ENCODE measurements at places on chromosomes 16 and 17.

DNA sequence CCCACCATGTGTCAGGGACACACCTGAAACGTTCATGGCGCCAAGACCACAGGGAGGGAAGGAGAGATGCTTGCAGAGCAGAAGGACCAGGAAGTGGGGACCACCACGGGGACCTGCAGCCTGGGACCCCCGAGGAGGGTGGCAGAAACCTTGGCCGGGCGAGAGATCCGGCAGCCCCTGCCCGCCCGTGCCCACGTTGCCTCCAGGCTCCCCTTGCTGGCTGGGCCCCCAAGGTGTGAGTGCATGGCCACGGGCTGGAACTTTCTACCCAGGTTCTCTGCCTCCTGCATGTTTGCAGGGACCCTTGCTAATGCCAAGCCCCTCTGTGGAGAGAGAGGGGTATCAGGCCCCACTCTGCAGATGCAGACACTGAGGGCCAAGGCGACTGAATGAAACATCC, 50.4 kb downstream of the USP22 start:
- no peak for DNase-seq

DNA sequence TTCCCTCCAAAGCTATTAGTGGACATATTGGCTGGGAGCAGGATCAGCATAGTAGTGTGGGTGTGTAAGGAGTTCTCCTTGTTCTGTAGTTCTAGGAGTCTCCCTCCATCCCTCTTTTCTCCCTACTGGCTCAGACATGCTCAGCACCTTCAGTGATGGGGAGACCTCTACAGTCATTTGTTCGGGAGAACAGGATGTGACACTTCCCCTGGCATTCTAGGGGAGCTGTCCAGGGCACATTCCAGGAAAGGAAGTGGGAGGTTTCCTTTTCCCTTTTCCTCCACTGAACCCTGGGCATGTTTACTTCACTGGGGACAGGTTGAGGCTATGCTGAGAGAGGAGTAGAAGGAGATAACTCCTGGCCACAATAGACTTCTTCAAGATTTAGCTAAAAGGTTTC, 86.5 kb downstream of the MYH13 start:
- DNase-seq = no peak

- DNase-seq = no peak
Measured at GRCh38 chr17:13984956-13985355, 84.3 kb upstream of the COX10 start.

DNA sequence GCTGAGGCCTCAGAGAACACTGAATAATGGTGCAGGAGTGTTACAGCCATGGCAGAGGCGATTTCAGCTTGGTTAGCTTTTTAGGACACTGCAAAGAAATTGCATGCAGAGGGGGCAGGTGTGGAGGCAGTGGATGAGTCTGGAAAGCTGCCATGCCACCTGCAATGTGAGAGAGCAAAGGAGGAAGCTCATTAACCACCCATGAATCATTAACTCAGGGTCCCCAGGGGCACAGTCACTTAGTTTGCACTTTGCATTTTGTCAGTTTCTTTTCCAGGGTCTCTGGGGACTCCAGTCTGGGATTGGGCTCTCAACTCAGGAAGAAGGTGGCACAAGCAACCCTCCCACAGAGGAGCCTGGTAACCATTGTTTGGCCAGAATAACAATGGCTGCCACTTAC, 132.9 kb downstream of the USP31 start:
- DNase-seq = no peak

GRCh38 chr16:685967-686366, 1.8 kb upstream of the JMJD8 start:
- no peak for DNase-seq

DNA sequence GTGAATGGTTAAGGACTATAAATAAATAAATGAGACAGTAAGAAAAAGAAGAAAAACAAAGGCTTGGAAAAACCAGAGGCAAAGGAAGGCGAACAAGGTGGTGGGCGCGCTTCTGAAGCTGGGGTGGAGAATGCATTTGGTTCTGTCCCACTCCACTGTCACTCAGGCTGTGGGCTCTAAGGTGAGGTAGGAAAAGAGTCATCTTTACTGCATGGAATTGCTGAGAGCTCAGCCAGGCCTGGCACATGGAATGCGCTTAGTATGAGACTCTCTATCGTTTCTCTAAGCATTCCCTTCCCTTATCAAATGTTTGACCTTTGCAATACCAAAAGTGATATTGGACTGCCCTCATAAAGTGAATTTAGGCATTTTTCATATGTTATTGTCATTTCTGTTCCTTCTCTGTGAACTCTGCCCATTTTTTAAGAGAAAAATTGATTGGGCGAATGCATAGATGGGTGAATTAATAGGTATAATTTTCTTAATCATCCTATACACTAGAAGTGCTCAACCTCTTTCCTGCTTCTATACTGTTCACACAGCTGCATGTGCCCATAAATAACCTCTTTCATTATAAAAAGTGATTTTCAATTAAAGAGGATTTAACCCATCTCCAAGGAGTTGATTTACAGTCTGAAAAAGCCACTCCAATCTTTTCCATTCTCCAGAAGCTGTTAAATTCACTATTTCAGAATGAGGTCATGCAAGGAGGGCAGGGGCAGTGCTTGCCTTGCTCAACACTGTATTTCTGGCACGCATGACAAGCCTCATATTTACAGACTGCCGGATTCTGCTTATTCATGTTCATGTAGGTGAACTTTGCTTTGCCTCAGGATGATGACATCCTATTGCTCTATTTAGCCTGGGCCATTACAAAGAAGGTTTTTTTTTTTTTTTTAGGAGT, 87.7 kb downstream of the MYH10 start:
- DNase-seq = no peak

DNA sequence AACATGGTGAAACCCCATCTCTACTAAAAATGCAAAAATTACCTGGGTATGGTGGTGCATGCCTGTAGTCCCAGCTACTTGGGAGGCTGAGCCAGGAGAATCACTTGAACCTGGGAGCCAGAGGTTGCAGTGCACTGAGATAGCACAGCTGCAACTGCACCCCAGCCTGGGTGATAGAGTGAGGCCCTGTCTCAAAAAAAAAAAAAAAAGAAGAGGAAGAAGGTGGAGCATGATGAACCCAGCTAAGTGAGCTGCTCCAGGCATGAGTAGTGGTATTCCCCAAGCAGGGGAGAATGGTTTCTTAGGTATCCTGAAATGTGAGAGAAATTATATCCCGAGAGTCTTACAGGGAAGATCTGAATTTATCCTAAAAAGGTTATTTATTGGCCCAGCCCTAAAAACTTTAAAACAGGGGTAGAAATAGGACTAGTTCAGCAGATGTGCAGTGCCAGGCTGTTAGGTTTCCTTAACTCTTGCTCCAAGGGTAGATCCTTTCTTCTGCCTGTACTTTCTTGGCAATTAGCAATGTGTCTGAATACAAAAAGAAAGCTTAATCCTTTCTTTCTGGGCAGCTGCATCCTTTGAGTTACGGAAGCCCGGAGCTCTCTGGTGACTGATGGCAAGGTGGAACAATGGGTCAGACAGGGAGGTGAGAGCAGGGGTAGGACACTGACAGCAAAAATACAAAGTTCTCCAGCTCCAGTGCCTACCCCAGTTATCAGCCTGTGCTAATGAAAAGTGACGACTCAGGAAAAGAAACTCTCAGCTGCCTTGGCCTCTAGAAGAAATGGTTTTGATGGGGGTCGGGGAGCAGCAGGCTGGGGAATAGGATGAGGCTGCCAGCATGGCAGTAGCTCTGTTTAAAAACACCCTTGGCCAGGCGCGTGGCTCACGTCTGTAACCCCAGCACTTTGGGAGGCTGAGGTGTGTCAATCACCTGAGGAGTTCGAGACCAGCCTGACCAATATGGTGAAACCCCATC, 36.5 kb upstream of the TOB1 start:
- DNase-seq = no peak

DNA sequence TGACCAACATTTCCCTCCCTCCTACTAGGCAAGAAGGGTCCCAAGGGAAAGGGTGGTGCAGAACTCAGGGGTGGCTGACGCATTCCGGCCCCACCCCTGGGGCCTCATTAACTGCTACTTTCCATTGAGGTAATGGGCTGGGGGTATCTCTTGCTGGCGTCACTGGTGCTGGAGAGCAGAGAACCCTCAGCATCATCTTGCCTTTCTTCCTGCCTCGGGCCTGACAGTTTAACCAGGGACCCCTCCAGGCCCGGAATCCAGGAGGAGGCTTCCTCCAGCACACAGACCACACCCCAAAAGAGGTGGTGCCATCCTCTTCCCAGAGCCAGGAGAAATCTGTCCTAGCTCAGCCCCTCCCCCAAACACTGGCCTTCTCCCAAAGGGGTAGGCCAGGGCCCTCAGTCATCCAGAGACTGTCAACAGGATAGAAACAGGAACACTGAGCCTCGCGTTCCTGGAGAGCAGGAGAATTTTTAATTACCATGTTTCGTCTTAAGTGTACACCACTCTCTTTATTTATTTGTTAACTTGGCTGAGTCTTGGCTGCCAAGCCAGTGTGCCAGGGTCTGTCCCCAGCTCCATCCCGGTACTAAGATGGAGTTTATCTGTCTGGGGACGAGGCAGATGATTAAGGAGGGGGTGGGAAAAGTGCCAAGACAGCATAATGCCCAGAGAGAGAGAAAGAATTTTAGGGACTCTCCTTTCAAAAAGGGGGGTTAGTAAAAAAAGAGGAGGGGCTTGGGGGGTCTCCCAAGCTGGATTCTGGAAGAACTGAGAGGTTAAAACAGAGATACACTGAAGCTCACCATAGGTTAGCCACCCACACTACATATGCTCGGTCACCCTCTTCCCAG, 5.1 kb downstream of the ETV4 start:
- no peak for DNase-seq

- no peak for DNase-seq
Measured at GRCh38 chr17:50347117-50347893, 1.4 kb downstream of the XYLT2 start.

DNA sequence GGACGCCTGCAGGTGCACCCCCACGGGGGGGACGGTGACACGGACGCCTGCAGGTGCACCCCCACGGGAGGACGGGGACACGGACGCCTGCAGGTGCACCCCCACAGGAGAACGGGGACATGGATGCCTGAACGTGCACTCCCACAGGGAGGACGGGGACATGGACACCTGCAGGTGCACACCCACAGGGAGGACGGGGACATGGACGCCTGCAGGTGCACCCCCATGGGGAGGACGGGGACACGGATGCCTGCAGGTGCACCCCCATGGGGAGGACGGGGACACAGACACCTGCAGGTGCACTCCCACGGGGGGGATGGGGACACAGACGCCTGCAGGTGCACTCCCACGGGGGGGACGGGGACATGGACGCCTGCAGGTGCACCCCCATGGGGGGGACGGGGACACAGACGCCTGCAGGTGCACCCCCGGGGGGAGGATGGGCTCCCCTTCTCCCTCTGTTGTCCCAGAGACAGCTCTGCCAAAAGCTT, 114.5 kb upstream of the METRNL start:
- DNase-seq = no peak

- no peak for DNase-seq
Measured at GRCh38 chr16:60748366-60748765, 1287.9 kb downstream of the CDH8 start.

- no peak for DNase-seq
Measured at GRCh38 chr16:22325598-22326368, 28.6 kb downstream of the POLR3E start.

- no peak for DNase-seq
Measured at GRCh38 chr17:4625181-4625617, 16.3 kb downstream of the ALOX15 start.

DNA sequence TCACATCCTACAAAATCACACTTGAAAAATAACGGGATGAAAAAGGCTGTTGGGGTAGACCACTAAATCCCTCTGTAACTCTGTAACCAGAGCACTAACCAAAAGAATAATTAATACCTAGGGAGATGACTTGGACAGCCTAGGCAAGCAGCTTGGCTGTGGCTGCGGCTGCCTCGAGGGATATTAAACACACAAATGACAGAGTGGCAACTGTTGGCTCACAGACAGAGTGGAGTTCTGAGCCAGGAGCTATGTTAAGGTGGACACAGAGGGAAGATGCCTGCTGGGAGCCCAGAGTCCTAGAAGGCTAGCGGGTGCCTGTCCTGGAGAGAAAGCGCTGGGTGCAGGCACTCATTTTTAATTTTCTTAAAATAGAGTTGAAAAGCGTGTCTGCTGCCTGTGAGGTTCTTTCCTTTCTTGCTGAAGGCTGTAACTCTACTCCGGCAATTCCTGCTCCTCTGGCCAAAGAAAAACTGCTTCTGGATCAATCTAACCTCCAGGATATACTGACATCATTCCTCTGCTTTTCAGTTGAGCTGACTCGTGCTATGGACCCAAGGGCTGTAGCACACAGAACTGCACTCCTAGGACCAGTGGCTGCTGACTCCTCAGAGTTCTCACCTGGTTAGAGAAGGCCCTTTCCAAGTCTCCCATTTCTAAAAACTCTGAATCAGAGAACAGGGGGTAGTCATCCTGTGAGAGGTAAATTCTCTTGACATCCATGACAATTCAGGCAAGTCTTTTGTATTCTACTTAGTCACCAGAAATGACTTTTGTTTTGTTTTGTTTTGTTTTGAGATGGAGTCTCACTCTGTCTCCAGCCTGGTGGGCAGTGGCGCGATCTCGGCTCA, 147.9 kb downstream of the STX8 start:
- no peak for DNase-seq

- no peak for DNase-seq
Measured at GRCh38 chr17:50141745-50142110, 8.7 kb downstream of the PPP1R9B start.

GRCh38 chr17:76091526-76092286, 11.9 kb downstream of the EXOC7 start:
- DNase-seq = no peak

GRCh38 chr17:44847586-44847985, at the start of gene HIGD1B:
TSS of gene HIGD1B (plus strand) at chr17:44847883. CDS start at chr17:44848153, 270 bp downstream.
- DNase-seq = no peak

GRCh38 chr16:53773150-53773846, 69.3 kb downstream of the FTO start:
- DNase-seq = no peak

DNA sequence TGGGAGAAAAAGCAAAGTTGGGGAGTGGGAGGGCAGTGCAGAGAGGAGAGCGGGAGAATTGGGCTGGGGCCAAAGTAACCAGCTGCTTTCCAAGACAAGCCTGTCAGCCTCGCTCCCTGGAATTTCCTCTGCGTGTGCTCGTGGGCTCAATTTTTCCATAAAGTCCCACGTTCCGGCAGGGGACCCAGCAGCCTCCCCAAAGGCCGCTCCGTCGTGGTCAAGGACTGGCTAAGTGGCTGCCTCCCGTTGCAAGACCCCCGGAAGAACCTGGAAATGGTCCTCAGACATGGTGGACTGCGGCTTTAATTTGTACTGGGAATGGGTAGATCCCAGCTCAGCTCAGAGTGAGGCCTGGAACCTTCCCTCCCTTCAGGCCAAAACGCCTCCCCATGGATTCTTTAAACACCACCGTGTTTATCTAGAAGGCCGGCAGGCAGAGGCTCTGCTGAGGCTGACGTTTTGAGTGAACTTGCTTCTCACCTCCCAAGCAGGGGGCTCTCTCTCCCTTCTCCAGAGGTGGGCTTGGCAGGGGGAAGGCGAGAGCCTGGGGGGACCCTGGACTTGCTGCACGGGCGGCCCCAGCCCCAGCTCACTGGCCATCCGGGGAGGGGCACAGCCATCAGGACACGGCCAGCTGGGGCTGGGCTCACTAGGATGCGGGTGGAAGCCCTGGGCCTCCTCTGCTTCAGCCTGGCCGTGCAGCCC, 190.0 kb downstream of the C16orf95 start:
- no peak for DNase-seq

GRCh38 chr17:31568121-31568520, 176.6 kb downstream of the RAB11FIP4 start:
- no peak for DNase-seq

All from CD4-positive, alpha-beta T cell treated with Interleukin-15 for 1 hour (primary cell).